ENCODE measurements at places on chromosomes 13 and 19.

DNA sequence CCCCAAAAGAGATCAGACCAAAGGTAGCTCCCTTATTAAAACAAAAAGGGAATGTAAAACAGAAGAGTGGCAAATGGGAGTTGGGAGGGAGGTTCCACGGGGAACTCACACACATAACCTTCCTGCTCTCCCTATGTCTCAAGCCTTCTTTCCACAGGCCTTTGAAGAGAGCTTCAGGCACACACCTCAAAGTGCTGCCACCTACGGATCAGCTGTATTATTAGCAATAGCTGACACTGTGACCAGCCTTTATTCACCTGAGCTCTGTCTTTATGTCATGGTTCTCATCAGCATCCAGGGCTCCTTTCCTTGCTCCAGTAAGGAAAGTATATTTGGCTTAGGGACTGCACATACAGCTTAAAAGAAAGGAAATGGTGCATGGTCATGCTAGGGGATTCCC, 11.3 kb downstream of the ZNF571 start:
- no peak for DNase-seq

DNA sequence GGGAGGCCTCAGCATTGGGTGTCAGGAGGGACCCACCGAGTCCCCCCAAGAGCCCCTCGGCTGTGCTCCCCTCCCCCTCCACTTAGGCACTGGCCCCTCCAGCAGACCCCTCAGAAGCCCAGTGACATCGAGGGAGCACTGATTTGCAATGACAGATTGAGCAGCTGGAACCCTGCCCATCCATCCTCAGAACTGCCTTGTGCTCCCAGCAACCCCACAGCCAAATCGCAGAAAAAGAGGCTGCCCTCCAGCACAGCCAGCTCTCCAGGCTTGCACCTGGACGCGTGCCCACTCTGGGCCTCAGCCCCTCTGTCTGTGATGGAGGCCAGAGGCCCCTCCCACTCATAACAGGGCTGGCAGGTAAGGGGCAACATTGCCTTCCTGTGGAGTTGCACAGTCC, 123.2 kb upstream of the VSTM2B start:
- no peak for DNase-seq

GRCh38 chr19:7705387-7706187, 3.7 kb upstream of the FCER2 start:
- peak; percentile 65 for DNase-seq

- no peak for DNase-seq
Observed at GRCh38 chr13:60604058-60604457, 207.0 kb downstream of the TDRD3 start.

DNA sequence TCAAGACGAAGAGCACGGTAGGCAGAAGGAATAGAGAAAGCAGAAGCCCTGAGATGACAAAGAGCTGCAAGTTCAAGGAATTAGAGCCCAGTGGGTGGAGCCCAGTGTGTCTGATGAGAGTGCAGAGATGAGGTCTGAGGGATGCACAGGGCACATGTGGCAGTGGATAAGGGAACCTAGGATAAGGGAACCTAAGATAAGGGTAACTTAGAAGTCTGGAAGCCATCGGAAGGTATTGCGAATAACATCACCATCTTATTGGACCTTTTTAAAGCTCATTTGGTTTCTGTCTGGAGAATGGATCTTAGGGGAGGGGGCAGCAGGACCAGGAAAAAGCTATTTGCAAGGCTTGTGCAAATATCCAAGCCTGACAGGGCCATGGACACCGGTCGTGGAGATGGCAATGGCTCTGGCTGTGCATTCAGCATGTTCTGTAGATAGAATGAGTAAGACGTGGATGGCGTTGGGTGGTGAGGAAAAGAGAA, 1.3 kb downstream of the FPR3 start:
- DNase-seq = no peak

- no peak for DNase-seq
Observed at GRCh38 chr19:1882786-1883692, 2.3 kb downstream of the ABHD17A start.

DNA sequence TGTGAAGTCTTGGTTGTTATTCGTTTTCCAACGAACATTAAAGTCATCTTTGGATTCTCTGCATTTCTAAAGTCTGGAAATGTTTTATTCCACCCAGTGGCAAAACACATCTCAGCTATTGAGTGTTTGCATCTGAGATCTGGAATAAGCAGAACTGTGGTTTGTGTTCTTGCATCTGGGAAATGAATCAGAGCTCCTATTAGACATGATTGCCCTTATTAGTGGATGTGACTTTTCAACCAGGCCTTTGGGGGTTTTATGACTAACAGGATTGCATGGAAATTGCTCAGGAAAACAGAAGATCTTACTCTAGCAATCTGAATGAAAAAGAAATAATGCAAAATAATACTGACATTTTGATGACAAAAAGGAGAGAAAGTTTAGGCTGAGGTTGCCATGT, 488.8 kb downstream of the IRS2 start:
- DNase-seq = no peak

GRCh38 chr13:108787700-108788414, 158.4 kb downstream of the MYO16 start:
- no peak for DNase-seq
